ENCODE measurements at places on chromosomes 5 and 9.

DNA sequence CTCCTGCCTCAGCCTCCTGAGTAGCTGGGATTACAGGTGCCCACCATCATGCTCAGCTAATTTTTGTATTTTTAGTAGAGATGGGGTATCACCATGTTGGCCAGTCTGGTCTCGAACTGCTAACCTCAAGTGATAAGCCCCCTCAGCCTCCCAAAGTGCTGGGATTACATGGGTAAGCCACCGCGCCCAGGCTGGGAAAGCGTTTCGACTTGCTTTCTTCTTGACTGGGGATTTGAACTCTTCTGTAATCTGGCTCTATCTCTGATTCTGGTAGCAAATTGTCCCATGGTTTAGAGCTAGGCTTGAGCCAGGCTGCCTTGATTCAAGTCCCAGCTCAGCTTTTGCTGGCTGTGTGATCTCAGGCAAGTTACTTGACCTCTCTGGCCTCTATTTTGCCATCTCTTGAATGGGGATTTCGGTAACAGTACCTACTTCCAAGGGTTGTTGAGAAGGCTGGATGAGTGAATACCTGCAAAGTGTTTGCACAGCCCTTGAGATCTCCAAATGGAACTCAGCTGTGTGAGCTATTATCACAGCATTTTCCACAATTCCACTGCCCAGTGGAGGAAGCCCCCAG, 20.5 kb upstream of the MVB12B start:
- no peak for DNase-seq

DNA sequence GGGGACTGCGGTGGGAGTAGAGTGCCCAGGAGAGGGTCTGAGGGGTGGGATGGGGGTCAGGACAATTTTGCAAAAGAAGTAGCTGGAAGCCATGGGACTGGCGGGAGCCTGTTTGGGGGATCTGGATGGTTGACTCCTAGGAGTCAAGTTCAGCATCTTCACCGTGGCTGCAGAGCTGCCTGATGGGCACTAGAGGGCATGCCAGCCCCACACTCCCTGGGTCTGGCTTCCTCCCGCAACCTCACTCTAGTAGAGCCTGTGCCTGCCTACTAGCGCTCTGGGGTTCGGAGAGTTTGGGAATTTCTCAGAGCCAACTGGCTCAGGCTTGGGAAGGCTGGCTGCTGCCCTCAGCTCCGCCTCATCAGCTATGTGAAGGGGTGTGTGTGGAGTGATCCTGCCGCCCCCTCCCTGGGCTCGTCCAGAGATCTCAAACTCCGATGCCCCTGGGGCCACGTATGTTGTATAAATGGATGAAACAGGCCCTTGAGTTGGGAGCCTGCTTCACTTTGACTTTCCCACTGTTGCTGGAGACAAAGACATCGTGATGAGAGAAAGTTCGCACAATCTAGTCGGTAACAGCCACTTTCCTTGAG, 10.8 kb downstream of the TSPAN17 start:
- peak; percentile 68 for DNase-seq

- peak; percentile 63 for DNase-seq
These were observed 732 bp downstream of the MARCHF11 start for GRCh38 chr5:16178745-16179372.

- no peak for DNase-seq
These were observed 48.0 kb downstream of the IPO11 start for GRCh38 chr5:62460578-62460983.

Measured in ureter (tissue), 1 donor.